Prostate gland (tissue), 2 donors: ENCODE measurements at places on chromosomes 7 and 10. TPM values are rescaled to one million over a fixed set of nuclear protein-coding genes. Genes with fewer than 3 reads are reported as not detected.

DNA sequence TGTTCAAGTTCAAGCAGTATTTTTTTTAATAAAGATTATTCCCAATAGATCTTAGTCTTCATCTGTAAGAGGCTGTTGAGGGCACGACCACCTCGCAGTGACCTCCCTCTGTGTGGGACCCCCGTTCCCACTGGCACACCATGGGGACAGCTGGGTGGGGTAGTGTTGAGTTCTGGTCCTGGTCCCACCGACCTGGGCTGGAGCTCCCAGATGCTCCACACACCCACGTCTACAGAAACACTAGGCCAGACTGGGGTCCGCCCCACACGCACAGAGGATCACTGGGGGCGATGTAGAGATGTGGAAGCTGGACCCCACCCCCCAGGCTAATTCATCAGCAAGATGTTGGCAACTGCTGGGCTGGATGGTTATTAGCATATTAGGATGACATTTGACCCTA, 623.6 kb downstream of the PTPRN2 start:
- H3K36me3 ChIP-seq, result no peaks in the 10 kb centered on the region
- no peak overlapping the region for H3K4me3 ChIP-seq
- no peak overlapping the region for H3K27ac ChIP-seq
- DNase-seq, result no peak

DNA sequence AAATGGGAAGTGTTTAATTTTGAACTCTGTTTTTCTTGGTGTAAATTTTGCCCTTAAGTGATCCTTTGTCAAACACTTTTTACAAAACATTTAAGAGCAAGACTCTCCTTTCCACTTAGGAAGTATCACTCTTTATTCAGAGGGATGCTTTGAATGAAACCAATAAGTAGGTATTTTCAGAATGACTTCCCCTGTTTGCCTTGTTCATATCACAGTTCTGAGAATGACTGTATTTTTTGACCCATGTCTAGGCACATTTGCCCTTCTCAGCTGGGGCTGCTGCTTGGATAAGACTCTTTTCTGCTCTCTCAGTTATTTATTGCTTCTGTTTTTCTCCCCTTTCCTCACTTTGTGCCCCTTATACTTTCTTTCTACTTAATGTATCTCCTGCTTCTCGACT, 98.2 kb downstream of the CCNY start:
- DNase-seq, result no peak
- H3K27me3 ChIP-seq, result no peaks in the 10 kb centered on the region
- no peaks in the 10 kb centered on the region for H3K36me3 ChIP-seq
- H3K27ac ChIP-seq, result no peak overlapping the region
- no peak overlapping the region for H3K4me3 ChIP-seq

DNA sequence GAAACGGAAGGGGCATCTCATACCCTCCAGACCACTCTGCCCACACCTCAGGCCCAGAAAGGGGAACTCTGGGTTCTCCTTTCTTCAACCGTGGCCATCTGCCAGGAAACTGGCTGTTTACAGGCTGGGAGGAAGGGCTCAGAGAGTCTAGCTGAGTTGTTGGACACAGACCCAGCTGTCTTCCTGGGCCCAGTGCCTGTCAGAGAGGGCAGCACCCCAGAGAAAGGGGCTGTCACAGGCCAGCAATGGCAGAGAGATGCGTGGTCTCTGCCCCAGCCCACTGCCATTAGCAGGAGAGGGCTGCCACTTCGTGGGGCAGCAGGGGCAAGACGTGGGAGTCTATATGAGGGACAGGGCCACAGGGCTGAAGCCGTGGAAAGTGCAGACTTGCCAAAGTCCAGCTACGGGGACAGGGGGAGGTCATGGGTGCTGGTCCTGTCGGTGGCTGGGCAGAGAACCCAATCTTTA, 11.0 kb downstream of the GRID1 start:
- no peak for DNase-seq
- H3K36me3 ChIP-seq, result no peaks in the 10 kb centered on the region
- no peak overlapping the region for H3K4me3 ChIP-seq
- no peaks in the 10 kb centered on the region for H3K4me1 ChIP-seq

GRCh38 chr10:119865699-119866240, 6.9 kb downstream of the MCMBP start:
- H3K27me3 ChIP-seq, result no peaks in the 10 kb centered on the region
- no peaks in the 10 kb centered on the region for H3K36me3 ChIP-seq
- no peak overlapping the region for H3K4me3 ChIP-seq
- no peaks in the 10 kb centered on the region for H3K4me1 ChIP-seq
- H3K27ac ChIP-seq, result no peak overlapping the region

- no peak for DNase-seq
- no peaks in the 10 kb centered on the region for H3K36me3 ChIP-seq
- H3K4me3 ChIP-seq, result no peak overlapping the region
- H3K4me1 ChIP-seq, result no peaks in the 10 kb centered on the region
Observed at GRCh38 chr10:31883397-31883796, 45.2 kb downstream of the ARHGAP12 start.

GRCh38 chr10:131141645-131142516, 169.6 kb downstream of the TCERG1L start:
- no peaks in the 10 kb centered on the region for H3K36me3 ChIP-seq
- H3K27ac ChIP-seq, result no peak overlapping the region
- no peaks in the 10 kb centered on the region for H3K27me3 ChIP-seq
- no peak overlapping the region for H3K4me3 ChIP-seq

- H3K4me3 ChIP-seq, result no peak overlapping the region
- no peaks in the 10 kb centered on the region for H3K36me3 ChIP-seq
- no peaks in the 10 kb centered on the region for H3K27me3 ChIP-seq
- DNase-seq, result no peak
Observed at GRCh38 chr7:18607025-18607424, 111.5 kb downstream of the HDAC9 start.

DNA sequence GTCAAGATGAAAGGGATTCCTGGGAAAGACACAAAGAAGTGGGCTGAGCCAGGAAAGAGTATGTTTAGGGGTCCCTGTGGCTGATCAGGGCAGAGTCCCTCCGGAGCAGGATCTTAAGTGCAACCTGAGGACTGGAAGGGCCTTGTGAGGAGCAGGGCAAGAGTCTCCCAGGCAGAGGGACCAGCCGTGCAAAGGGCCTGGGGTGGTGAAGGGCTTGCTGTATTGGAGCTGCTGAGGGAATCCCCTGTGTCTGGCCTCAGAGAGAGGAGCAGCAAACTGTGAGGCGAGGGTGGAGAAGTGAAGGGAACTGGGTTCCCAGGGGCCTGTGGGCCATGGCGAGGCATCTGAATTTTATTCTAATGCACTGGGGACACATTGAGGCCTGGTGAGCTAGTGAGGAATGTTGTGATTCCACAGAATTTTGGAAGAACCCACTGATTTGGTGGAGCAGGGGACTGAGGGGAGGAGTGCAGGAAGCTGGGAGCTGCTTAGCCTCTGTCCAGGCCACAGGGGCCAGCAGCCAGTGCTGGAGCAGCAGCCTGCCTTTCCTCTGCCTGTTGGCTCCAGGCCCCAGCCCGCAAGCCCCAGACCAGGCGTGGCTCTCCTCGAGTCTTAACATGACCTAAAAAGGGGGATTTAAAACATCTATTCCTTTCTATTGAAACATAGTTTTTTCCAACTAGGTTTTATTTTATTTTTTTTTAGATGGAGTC, 138.4 kb upstream of the IGFBP3 start:
- DNase-seq, result no peak
- no peaks in the 10 kb centered on the region for H3K27me3 ChIP-seq
- H3K4me1 ChIP-seq, result no peaks in the 10 kb centered on the region
- no peak overlapping the region for H3K27ac ChIP-seq

DNA sequence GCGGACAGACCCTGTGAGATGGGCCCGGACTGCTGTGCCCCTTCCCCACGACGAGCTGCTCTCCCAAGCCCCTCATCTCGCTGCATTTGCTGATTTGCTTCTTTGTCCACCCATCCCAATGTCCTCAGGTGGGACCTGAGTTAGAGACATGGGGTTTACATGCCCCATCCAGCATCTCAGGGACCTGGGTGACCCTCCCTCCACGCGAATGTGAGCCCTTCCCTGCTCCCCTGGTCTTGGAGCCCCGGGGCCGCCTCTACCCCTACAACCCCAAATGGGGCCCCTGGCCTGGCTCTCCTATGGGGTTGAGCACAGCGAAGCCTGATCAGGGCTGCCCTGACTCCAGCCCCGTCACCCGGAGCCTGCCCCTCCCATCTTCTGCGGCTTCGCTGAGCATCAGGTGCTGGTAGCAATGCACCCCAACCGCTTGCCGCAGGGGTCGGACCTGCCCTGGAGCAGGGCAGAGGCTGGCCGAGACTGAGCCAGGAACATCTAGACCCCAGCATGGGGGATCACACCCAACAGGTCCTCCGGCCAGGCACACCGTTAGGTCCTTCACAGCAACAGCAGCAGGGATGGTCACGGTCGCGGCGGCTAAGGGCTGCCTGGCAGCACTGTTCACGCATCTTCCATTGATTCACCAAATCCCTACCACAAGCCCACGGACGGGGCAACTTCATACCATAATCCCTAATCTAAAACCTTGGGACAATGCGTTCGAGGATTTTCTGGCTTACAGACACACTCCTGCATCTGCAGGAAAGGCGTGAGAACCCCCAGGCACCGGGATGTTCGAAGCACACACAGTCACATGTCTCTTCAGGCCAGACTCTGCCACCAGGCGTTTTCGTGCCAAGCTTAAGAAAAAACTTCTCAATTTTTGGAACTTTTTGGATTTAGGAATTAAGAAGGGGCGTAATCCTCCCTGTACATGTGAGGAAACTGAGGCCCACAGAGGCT, 15.5 kb downstream of the WDR86 start:
- H3K4me3 ChIP-seq, result no peak overlapping the region
- H3K27ac ChIP-seq, result no peak overlapping the region
- H3K27me3 ChIP-seq, result no peaks in the 10 kb centered on the region
- no peaks in the 10 kb centered on the region for H3K4me1 ChIP-seq
- no peak for DNase-seq
- no peaks in the 10 kb centered on the region for H3K36me3 ChIP-seq

DNA sequence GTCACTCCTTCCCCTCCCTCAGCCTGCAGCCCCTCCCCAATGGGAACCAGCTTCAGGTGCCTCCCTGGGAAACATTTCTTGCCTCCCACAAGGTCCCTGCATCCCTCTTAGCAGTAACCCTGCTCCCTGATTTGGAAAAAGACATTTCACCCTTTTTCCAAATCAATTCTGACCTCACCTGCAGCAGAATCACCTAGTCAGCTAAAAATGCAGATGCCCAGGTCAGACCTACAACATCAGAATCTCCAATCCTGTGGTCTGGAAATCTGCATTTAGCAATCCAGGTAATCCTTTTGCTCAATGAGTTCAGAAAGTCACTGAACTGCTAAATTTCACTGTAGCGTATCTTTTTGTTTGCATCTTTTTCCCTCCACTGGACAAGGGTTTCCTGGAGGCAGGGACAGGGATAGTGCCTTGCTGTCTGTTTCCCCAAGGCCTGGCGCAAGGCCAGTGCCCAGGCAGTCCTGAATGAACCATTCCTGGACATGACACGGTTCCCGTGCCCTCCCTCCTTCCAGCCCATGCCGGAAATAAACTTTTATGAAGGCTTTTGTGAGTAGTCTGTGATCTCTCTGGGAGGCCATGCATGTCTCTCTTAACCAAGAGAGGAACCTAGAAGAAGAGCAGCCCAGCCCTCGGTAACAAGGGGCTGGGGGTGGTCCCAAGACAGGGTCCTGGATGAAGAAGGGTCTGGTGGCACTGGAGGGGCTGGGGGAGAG, 44.0 kb downstream of the COL13A1 start:
- peak overlapping the region; percentile 52 for H3K27ac ChIP-seq
- peaks cover 9% of the 10 kb centered on the region for H3K4me1 ChIP-seq
- H3K4me3 ChIP-seq, result no peak overlapping the region
- no peaks in the 10 kb centered on the region for H3K27me3 ChIP-seq
- peak; percentile 74 for DNase-seq
- H3K36me3 ChIP-seq, result no peaks in the 10 kb centered on the region

- no peaks in the 10 kb centered on the region for H3K27me3 ChIP-seq
- H3K4me3 ChIP-seq, result no peak overlapping the region
- H3K36me3 ChIP-seq, result no peaks in the 10 kb centered on the region
- no peak for DNase-seq
Observed at GRCh38 chr7:148394582-148394981, 196.0 kb upstream of the C7orf33 start.

DNA sequence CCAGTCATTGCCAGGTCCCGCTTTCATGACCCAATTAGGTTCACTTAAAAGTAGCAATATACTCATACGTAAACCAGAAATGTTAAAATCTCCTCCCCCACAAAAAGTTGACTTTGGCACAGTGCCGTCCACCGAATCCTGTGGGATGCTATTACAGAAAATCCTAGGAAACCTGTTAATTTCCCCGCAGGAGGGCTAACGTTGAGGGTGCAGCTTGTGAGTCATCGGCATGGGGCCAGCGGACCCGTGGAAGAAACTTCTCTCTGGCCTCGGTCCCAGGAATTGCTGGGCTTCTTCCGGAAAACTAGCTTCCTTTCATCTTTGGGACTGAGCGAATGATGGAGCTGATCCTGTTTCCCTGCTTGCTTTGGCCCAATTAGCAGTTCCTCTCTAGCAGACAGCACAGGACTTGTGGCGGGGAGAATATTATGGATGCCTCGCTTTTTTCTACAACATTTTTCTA, 13.5 kb downstream of the CRYGN start:
- peak overlapping the region; percentile 45 for H3K27ac ChIP-seq
- peak; percentile 41 for DNase-seq
- no peak overlapping the region for H3K4me3 ChIP-seq
- H3K27me3 ChIP-seq, result no peaks in the 10 kb centered on the region
- no peaks in the 10 kb centered on the region for H3K4me1 ChIP-seq

DNA sequence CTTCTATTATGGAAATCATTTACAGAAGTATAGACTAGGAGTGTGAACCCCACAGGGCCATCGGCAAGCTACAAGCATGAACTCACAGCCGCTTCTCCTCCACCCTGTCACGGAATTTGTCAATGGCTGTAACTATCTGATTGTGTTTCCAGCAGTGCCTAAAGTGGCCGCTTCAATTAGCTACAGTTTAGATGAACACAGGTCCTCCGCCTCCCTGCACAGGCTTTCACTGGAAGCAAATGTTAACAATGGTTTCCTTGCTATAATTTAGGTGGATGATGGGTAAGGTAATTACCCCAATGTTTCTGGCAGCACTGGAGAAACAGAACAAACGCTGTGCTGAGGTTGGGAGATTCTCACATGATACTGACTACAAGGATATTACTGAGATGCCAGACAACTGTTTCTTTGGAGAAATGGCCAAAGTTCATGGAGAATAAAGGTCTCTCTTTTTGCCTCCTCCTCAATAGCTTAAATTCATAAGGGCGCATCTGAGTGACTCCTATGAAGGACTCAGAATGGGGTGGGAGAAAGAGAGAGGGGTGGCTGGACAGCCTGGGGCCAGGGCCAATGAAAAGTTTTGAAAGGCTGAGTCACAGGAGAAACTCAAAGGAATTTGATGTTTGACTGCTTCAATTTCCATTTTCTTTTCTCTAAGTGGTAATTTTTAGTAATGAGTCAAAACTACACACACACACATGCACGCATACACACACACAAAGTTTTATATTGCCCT, 78.9 kb downstream of the SVIL start:
- H3K27ac ChIP-seq, result no peak overlapping the region
- no peaks in the 10 kb centered on the region for H3K4me1 ChIP-seq
- H3K27me3 ChIP-seq, result no peaks in the 10 kb centered on the region

GRCh38 chr7:29288181-29289091, 93.9 kb downstream of the CHN2 start:
- DNase-seq, result no peak
- no peak overlapping the region for H3K4me3 ChIP-seq
- no peaks in the 10 kb centered on the region for H3K4me1 ChIP-seq
- H3K27me3 ChIP-seq, result no peaks in the 10 kb centered on the region
- H3K36me3 ChIP-seq, result no peaks in the 10 kb centered on the region

ZPBP gene
- 13.6 TPM for total RNA-seq

HECTD2 gene
- total RNA-seq, result 18.7 TPM

MUC12 gene
- total RNA-seq, result 4.0 TPM

CADPS2 gene
- total RNA-seq, result 22.2 TPM

C7orf57 gene
- total RNA-seq, result 0.34 TPM
